ENCODE measurements at places on chromosomes 7 and 10.

DNA sequence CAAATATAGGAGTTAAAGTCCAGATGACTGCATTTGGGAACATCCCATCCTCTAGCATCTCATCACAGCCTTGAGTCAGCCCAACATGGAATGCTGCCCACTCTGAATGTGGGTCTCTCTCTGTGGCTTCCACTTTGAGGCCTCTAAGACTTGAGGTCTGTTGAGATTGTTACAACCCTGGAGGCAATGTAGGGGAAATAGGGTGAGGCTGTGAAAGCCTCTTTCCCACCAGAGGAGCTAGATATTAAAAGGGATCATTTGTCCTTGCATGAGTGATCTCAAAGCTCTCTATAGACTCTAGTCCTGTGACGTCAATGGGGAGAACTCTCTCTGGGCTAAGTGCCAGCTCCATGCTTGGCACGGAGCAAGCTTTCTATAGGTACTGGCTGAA, 6.4 kb upstream of the GOLGA7B start:
- no peak for DNase-seq

DNA sequence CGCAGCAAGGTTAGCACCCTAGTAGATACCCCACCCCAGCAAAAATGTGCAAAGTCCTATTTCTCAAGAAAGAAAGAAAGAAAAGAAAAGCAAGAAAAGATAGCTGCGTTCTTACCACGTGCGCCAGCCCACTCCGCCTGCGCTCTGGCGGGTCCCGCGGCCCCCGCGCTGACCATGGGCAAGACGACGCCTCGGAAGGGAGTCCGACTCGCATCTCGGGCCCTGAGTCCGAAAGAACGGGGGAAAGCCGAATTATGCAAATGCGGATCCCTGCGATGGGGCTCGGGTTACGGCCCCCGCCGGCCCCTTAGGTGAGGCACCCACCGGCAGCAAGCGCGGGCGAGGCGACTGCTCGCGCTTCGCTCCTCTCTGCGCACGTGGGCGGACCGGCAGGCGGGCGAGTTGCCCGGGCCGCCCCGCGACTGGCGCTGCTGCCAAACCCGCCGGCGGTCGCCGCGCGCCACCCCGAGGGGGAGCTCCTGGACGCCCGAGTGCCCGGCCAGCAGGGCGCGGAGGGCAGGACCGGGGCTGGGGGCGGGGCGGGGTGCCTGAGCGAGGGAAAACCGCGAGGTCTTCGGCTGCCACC, 2.4 kb upstream of the EGR2 start:
- peak; percentile 94 for DNase-seq

DNA sequence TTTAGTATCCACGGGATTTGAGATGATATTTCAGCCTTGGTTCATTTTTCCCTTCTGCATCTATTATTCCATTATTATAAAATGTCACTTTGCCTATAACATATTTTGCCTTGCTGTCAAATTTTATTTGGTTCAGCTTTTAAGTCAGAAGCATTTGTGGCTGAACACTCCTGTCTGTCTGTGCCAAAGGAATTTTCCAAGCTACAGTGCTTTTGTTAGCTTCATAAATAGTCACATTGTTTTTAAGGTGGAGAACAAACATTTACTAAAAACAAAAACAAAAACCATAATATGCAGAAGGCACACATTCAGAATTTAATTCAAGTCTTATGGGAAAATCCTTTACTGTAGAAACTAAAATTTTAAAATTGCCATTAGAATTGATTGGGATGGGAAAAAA, 33.8 kb upstream of the ELMO1 start:
- no peak for DNase-seq

GRCh38 chr7:1950452-1951158, 280.5 kb downstream of the ELFN1 start:
- peak; percentile 67 for DNase-seq

DNA sequence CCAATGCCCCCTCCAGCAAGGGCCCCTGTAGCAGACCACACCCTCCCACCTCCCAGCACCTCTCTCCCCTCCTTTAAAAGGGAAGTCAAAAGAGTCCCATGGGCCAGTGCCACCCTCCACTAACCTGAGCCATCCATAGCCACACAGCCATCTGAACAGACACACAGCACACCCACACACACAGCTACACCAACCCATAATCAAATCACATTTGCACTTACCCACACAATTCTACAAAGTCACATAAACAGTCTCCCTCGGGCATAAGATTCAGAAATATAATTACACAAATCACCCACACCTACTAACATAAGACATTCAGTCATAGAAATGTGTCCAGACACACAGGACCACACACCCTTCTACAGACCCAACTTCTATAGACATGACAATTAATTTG, 96.3 kb downstream of the HIF1AN start:
- no peak for DNase-seq

DNA sequence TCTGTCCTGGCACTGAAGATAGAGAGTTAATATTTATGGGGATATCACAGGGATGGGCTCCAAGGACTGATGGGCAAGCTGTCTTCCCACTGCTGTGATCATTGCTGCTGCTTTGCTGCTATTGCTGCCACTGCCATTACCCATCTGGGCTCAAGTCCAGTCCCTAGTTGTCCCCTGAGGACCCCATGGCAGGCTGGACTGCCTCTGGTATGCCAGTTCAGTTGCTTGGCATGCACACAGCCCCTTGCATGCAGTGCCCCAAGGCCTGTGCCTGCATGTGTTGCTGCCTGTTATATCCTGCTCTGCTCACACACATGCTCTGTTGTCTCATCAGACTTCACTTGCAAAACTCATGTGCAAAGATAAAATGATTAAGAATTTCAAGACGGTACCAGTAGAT, 109.5 kb downstream of the ADRA2A start:
- no peak for DNase-seq

All from upper lobe of left lung (tissue), 6 donors.